ENCODE measurements at places on chromosomes 6 and 20.
A peak's percentile ranks its signal among the peaks of the same experiment; 100 is the strongest.

DNA sequence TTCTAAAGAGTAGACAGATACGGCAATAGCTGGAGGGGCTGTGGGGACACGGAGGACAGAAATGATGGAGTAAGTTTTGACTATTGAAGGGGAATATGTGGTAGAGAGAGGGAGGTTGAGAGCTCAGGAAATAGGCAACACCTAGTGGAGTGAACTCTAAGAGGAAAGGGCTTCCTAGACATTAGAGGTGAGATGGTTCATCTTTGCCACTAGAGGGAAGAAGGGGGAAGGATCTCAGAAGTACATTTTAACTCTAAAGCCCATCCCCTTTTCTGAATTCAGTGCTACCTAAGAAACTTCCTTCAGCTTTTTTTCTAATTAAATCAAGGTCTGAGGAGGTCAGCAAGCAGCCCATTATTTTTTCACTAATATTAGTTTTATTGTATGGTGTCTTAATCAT is 689.4 kb upstream of the MAP3K7 start:
- no peak for DNase-seq

- no peak for DNase-seq
Observed at GRCh38 chr6:156691018-156691417, 86.2 kb upstream of the ARID1B start.

GRCh38 chr6:158024566-158025297 is 43.1 kb downstream of the SYNJ2 start:
- DNase-seq, result no peak

GRCh38 chr6:30556066-30556905 is at the start of gene GNL1:
TSS of gene GNL1 (minus strand) at chr6:30556489. CDS start at chr6:30556203, 286 bp downstream.
- peak; percentile 99 for DNase-seq

DNA sequence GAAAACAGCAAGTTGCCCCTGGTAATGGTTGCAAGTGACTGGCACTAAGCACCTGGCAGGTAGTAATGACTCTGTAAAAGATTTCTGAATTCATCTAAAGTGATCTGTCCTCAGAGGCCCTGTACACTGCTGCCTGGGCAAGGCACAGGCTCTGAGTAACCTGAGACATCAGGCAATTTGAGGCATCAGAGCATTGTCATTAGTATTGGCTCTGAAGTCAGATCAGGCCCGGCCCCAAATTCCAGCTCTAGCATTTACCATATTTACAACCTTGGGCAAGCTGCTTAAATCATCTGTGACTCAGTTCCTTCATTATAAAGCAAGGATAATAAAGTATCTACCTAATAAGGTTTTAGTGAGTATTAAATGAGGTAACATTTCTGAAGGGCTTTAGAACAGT is 17.3 kb upstream of the TENT5A start:
- DNase-seq, result no peak

- DNase-seq, result no peak
Observed at GRCh38 chr20:46799781-46800408, 90.4 kb downstream of the SLC2A10 start.

DNA sequence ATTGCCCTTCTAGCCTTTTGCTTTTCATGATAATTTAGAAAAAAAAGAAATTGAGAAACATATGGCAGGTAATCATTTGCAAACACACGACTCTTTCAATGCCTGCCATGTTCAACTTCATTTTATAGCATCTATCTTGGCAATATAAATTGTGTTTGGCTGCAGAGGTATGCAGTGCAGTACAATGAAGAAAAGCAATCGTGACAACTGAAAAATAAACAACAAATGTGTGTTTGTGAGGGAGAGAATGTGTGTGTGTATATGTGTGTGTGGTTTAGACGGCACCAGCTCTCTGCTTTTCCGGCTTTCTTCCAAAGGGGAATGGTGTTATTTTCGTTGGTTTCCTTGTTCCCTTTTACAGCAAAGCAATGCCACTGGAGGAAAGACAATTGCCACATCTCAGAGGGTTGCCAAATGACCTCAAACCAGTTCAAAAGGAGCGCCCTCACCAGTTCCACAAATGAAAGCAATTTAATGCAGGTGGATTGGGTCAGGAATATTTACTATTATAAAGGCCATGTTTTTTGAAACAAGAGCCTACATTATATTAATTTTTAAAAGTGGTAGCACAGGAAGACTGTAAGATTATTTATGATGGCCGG is 587.2 kb downstream of the PRKN start:
- no peak for DNase-seq

GRCh38 chr6:158161566-158162254 is 6.4 kb downstream of the SERAC1 start:
- DNase-seq, result no peak
